Stimulated activated CD4-positive, alpha-beta T cell treated with anti-CD3 and anti-CD28 coated beads, TNF-alpha, amount 100 ng/mL, for 1 hour (primary cell): ENCODE measurements at places on chromosomes 1 and 21.

DNA sequence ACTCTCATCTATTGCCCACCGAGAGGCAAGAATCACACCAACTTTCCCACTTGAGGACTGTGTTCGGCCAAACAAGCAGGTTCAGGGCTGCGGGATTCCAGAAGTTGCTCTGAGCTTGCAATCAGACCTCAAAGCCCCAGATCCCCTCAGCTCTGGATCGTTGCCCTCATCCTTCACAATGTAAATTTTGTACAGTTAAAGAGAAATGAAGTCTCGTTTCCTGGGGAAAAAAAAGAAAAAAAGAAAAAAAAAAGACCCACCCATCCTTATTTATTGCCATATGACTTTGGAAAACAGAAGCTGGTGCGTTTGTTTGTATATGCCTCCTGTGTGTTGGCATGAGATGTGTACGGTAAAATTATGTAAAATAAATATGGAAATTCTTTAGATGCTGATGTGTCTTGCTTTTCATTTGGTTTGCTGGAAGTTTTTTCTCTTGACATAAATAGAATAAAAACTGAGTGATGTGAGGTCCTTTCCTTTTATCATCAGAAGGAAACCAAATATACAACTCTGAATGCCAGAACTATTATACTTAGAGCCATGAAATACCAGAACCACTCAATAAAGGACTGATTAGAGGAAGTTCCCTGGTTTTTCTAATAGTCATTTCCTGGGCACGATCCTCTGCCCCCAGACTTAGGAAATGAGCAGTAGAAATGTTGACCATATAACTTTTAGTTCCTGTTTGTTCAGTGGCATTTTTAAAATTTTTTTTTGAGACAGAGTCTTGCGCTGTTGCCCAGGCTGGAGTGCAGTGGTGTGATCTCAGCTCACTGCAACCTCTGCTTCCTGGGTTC, 48.7 kb downstream of the LHX4 start:
- DNase-seq: no peak

GRCh38 chr1:27438621-27439061, 46.2 kb downstream of the GPR3 start:
- DNase-seq: no peak

DNA sequence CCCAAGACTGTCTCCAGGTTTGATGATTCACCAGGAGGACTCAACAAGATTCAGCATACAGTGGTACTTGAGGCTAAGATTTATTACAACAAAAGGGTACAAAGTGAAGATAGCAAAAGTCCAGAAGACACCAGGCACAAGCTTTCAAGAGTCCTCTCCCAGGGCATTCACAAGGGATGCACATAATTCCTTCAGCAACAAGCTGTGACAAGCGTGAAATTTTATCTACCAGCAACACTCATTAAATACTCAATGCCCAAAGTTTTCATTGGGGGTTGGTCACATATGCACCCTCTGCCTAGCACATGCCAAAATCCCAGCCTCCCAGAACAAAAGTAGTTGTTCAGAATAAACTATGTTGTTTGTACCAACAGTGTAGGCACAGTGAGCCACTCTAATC, 62.3 kb downstream of the PRKACB start:
- DNase-seq: no peak

GRCh38 chr1:100928128-100928527, 32.2 kb downstream of the SLC30A7 start:
- no peak for DNase-seq

- no peak for DNase-seq
These were observed 58.3 kb upstream of the SDC3 start for GRCh38 chr1:30966690-30967369.

DNA sequence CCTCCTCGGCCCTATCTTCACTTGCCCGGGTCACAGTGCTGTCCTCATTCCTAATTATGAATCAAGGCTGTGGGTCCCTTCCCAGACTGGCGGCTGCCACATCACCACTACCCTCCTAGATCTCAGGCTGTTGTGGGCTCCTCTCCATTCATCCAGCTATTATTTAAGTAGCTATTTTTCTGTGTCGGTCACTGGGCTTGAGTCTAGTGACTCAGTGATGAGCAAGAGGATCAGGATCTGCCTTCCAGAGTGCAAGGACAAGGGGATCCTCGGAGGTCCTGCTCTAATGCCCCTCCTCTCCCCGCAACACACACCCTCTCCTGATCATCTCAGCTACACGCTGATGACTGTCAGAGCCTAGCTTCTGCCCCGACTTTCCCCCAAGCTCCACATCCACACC, 34.1 kb downstream of the CDCP2 start:
- DNase-seq: no peak

GRCh38 chr1:117364240-117364639, 3.0 kb upstream of the MAN1A2 start:
- DNase-seq: no peak

DNA sequence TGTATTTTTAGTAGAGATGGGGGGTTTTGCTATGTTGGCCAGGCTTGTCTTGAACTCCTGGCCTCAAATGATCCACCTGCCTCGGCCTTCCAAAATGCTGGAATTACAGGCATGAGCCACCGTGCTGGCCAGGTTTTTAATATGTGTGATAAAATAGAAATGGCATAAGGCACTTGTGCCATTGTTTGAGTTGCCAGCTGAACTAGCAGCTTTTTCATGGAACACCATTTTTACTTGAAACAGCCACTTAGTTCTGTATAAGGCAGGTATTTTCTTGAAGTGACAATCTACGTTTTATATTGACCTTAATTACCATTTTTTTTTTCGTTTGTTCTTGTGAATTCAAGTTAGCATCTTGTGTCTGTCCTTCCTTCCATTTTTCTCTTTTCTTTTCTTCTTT, 28.3 kb downstream of the MTF2 start:
- DNase-seq: no peak

- no peak for DNase-seq
These were observed 48.5 kb downstream of the BRINP3 start for GRCh38 chr1:190429141-190429540.

- no peak for DNase-seq
These were observed 334.4 kb downstream of the DSCAM start for GRCh38 chr21:40512590-40512989.

GRCh38 chr1:156598125-156598524, 3.2 kb downstream of the GPATCH4 start:
- DNase-seq: no peak

- DNase-seq: no peak
These were observed 27.8 kb downstream of the DMAP1 start for GRCh38 chr1:44240802-44241671.

DNA sequence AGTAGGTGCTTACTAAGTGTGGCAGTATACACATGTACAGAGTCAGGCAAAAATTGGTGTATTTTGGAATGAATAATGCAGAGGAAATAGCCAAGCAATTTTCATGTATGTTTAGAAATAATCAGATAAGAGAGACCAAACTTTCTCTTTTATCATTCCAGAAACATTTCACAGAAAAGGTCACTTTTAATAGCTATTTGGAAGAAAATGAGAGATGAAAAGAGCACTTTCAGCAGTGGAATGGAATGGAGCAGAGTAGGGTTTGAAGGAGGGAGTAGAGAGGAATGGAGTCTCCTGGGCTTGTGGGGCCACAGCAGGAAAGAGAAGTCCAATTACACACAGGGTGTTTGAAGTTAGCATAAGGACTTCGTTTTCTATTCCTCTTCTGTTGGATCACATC, 48.8 kb upstream of the GJA5 start:
- no peak for DNase-seq
